Heart left ventricle (tissue), 16 donors: ENCODE measurements at places on chromosomes 3 and 15. TPM values are rescaled to one million over a fixed set of nuclear protein-coding genes. Genes with fewer than 3 reads are reported as not detected.
A peak's percentile ranks its signal among the peaks of the same experiment; 100 is the strongest.

Gene ZWILCH
- 1.8 TPM for total RNA-seq

Gene DPPA4
- total RNA-seq, result not detected

Gene ZNF385D
- 1.3 TPM for total RNA-seq

DNA sequence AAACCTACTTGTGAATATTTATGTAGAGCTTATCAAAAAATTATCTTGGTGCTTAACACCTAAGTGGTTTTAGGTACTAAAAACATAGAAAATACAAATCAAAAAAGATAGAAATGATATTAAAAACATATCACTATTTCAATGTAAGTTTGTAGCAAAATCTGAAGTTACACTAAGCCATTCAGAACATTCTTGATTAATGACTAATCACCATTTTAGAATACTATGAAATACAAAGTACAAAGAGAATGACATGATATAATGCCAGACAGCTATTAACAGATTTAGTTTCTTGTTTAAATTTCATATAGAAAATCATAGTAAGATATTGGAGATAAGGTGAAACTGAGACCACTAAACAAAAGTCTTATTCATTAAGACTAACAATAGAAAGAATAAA, 169.7 kb upstream of the AGTR1 start:
- H3K36me3 ChIP-seq, result no peaks in the 10 kb centered on the region
- no peak for DNase-seq
- no peak overlapping the region for H3K4me3 ChIP-seq

GRCh38 chr3:4376499-4376898, 73.3 kb downstream of the SETMAR start:
- peaks cover 4% of the 10 kb centered on the region for H3K36me3 ChIP-seq
- H3K27ac ChIP-seq, result no peak overlapping the region
- no peaks in the 10 kb centered on the region for H3K27me3 ChIP-seq
- no peak overlapping the region for H3K4me3 ChIP-seq
- H3K4me1 ChIP-seq, result no peaks in the 10 kb centered on the region

Gene SV2B
- 1.5 TPM for total RNA-seq

- H3K36me3 ChIP-seq, result no peaks in the 10 kb centered on the region
- no peak overlapping the region for H3K4me3 ChIP-seq
- no peak overlapping the region for H3K27ac ChIP-seq
- DNase-seq, result no peak
- no peaks in the 10 kb centered on the region for H3K4me1 ChIP-seq
Measured at GRCh38 chr3:63706321-63707085, 54.0 kb downstream of the SNTN start.

GRCh38 chr3:12879191-12879815, 37.9 kb upstream of the RPL32 start:
- DNase-seq, result no peak
- no peaks in the 10 kb centered on the region for H3K36me3 ChIP-seq
- H3K4me1 ChIP-seq, result no peaks in the 10 kb centered on the region
- H3K27me3 ChIP-seq, result no peaks in the 10 kb centered on the region
- no peak overlapping the region for H3K27ac ChIP-seq

DNA sequence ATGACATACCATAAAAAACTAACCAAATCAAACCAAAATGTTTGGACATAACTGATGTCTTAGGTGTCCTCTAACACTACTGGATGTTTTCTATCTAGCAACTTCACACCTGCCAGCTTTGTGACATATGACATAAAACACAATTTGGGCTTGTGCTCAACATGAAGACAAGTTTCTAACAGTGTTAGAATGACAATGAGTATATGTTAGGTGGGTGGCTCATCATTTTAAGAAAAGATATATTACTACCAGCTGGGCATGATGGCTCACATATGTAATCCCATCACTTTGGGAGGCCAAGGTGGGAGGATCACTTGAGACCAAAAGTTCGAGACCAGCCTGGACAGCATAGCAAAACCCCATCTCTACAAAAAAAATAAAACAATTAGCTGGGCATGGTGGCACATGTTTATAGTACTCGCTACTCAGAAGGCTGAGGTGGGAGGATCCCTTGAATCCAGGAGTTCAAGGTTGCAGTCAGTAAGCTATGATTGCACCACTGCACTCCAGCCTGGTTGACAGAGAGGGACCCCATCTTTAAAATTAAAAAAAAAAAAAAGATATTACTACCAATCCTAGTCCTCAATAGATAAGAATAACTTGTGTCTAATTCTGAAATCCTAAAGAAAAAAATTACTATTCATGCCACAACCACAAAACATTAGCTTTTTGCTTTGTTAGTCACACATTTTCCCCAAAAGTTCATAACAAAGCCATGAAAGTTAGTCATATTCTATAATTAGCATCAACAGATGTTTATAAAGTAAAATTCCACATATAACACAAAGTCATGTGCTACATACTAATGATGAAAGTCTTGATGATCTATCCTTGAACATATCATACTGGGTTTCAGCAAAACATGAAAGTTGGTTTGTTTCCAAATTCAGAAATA, 59.9 kb downstream of the LRRFIP2 start:
- H3K36me3 ChIP-seq, result no peaks in the 10 kb centered on the region
- H3K4me1 ChIP-seq, result peaks cover 35% of the 10 kb centered on the region
- DNase-seq, result no peak
- no peak overlapping the region for H3K4me3 ChIP-seq
- no peak overlapping the region for H3K27ac ChIP-seq

- H3K36me3 ChIP-seq, result no peaks in the 10 kb centered on the region
- peaks cover 3% of the 10 kb centered on the region for H3K27me3 ChIP-seq
- H3K27ac ChIP-seq, result no peak overlapping the region
Measured at GRCh38 chr15:22262613-22263020, 182.3 kb downstream of the OR4M2 start.

- H3K4me1 ChIP-seq, result no peaks in the 10 kb centered on the region
- no peak overlapping the region for H3K4me3 ChIP-seq
- no peak overlapping the region for H3K27ac ChIP-seq
- no peaks in the 10 kb centered on the region for H3K36me3 ChIP-seq
- no peaks in the 10 kb centered on the region for H3K27me3 ChIP-seq
Measured at GRCh38 chr15:78739996-78740903, 71.0 kb downstream of the ADAMTS7 start.

Gene IQCF5
- total RNA-seq, result not detected

- no peak overlapping the region for H3K27ac ChIP-seq
- H3K4me3 ChIP-seq, result no peak overlapping the region
- H3K4me1 ChIP-seq, result no peaks in the 10 kb centered on the region
Measured at GRCh38 chr3:7630351-7630911, 769.5 kb downstream of the GRM7 start.

GRCh38 chr3:42755681-42756578, 17.1 kb downstream of the CCDC13 start:
- H3K36me3 ChIP-seq, result no peaks in the 10 kb centered on the region
- H3K27ac ChIP-seq, result no peak overlapping the region
- H3K4me3 ChIP-seq, result no peak overlapping the region
- H3K27me3 ChIP-seq, result no peaks in the 10 kb centered on the region
- DNase-seq, result no peak
- H3K4me1 ChIP-seq, result no peaks in the 10 kb centered on the region

GRCh38 chr3:143010024-143010423, 8.7 kb downstream of the U2SURP start:
- no peak overlapping the region for H3K4me3 ChIP-seq
- H3K36me3 ChIP-seq, result no peaks in the 10 kb centered on the region
- no peak for DNase-seq
- H3K27ac ChIP-seq, result no peak overlapping the region

Gene SLC22A14
- not detected for total RNA-seq

- no peak overlapping the region for H3K27ac ChIP-seq
- no peak overlapping the region for H3K4me3 ChIP-seq
- H3K4me1 ChIP-seq, result no peaks in the 10 kb centered on the region
- no peak for DNase-seq
- no peaks in the 10 kb centered on the region for H3K27me3 ChIP-seq
- H3K36me3 ChIP-seq, result no peaks in the 10 kb centered on the region
Measured at GRCh38 chr3:115341208-115341607, 194.1 kb upstream of the ZBTB20 start.

GRCh38 chr3:28495301-28495700, 146.7 kb upstream of the AZI2 start:
- no peak overlapping the region for H3K27ac ChIP-seq
- no peak for DNase-seq
- no peak overlapping the region for H3K4me3 ChIP-seq
- no peaks in the 10 kb centered on the region for H3K36me3 ChIP-seq
- H3K4me1 ChIP-seq, result no peaks in the 10 kb centered on the region
- no peaks in the 10 kb centered on the region for H3K27me3 ChIP-seq

DNA sequence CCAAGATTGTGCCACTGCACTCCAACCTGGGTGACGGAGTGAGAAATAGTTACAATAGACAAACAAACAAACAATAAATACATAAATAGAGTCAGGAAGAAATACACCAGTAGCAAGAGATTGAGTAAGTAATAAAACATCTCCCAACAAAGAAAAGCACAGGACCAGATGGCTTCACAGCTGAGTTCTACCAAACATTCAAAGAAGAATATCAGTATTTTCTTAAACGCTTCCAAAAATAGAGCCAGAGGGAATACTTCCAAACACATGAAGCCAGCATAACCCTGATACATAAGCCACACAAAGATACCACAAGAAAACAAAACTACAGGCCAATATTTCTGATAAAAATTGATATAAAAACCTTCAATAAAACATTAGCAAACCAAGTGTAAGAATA, 30.7 kb upstream of the IGSF10 start:
- no peak overlapping the region for H3K4me3 ChIP-seq
- no peak overlapping the region for H3K27ac ChIP-seq
- DNase-seq, result no peak
- no peaks in the 10 kb centered on the region for H3K27me3 ChIP-seq

DNA sequence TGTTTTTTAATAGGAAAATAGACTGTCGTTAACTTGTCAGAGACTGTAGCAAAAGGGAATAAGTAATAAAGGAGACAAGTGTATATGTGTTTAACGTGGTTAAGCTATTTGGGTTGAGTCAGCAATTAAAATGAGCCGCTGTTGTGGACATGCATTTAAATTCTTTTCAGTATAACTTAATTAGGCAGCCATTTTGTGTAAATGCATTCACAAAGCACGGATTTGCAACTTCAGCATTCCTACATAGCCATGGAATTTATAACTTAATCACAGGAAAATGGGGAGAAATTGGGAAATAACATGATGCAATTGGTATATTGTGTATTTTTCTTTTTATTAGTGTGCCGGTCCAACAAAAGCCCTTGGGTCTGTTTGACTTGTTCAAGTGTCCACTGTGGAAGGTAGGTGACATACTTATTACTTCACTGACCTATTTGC, 27.9 kb downstream of the USP3 start:
- no peaks in the 10 kb centered on the region for H3K4me1 ChIP-seq
- no peak for DNase-seq
- H3K27ac ChIP-seq, result no peak overlapping the region
- no peaks in the 10 kb centered on the region for H3K27me3 ChIP-seq

Gene ECE2
- 0.10 TPM for total RNA-seq

DNA sequence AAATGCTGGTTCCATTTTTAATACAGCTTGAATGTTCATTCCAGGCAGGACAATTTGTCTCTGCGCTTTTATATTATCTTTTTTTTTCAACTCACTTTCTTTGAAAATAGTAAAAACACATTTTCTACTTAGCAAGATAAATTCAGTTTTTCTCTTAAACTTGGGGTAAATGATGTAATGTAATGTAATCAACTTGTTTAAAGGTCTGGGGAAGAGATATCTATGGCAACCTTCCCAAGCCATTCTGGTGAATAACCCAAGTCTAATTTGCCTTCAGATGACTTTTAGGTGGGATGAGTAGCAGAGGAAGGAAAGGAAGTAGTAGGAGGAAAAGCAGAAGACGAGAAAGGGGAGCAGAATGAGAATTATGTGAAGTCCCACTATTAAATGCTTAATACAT, 335.1 kb downstream of the SV2B start:
- H3K36me3 ChIP-seq, result no peaks in the 10 kb centered on the region
- H3K4me3 ChIP-seq, result no peak overlapping the region
- H3K27ac ChIP-seq, result no peak overlapping the region
- no peak for DNase-seq
- H3K27me3 ChIP-seq, result no peaks in the 10 kb centered on the region

Gene SLC2A2
- total RNA-seq, result not detected

DNA sequence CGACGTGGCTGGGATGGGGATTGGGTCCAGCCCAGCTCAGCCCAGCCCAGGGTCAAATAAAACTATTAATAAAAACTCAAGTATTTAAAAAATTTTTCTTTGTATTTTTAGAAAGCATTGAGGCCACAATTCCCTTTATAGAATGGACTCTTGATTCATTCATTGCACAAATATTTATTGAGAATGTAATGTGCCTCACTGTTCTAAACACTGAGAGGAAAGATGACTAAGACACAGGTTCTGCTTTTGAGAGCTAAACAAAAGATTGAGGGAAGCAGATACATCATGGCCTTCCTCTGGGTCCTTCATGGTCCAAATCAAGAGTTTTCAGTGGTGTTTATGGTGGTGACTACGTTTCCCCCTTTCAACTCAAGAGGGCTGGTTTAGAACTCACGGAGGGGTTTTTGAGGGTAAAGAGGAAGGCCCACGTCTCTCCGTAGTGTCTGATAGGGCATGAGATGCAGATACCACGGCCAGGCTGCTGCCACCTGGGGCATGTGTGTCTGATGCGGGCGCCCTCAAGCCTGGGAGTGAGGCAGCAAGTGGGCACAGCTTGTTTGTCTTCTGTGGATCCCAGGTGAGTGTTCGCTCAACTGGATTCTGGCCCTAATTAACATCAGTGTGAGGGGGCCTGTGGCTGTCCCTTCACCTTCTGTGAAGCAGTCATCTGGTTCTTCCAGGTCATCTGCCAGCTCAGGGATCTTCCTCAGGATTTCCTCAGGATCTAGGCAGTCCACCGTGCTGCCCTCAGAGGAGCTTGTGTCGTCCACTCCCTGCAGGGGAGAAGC, 73.5 kb upstream of the SCN5A start:
- peak overlapping the region; percentile 87 for H3K27ac ChIP-seq
- no peaks in the 10 kb centered on the region for H3K4me1 ChIP-seq
- no peak overlapping the region for H3K4me3 ChIP-seq
- no peaks in the 10 kb centered on the region for H3K27me3 ChIP-seq
- H3K36me3 ChIP-seq, result no peaks in the 10 kb centered on the region

DNA sequence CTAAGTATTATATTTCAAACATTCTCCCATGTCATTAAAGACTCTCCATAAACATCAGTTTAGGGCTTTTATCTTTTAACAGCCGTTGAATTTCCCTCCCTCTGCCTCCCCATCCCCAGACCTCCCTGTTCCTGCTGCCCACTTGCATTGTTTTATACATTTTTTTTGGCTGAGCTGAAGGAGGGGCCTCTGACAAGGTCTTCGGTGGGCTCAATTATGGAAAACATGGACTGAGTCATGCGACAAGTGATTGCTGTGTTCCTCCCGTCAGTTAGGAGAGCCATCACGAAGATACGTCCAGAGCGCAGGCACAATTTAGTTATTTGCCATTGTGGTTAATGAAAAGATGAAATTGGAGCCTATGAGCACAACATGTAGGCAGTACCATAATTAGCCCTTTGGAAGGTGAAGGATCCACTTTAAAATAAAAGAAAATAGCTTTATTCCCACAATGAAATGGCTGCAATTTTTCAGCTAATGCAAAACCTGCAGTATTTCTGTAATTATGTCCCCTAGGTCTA, 12.0 kb upstream of the NMNAT3 start:
- H3K36me3 ChIP-seq, result no peaks in the 10 kb centered on the region
- no peaks in the 10 kb centered on the region for H3K27me3 ChIP-seq
- DNase-seq, result no peak
- no peaks in the 10 kb centered on the region for H3K4me1 ChIP-seq
- H3K4me3 ChIP-seq, result no peak overlapping the region
- H3K27ac ChIP-seq, result no peak overlapping the region
